ENCODE measurements at places on chromosomes 3 and 15. TPM values are rescaled to one million over a fixed set of nuclear protein-coding genes. Genes with fewer than 3 reads are reported as not detected.

The ALCAM gene
- total RNA-seq: 4.7 TPM

The HIGD2B gene
- not detected for total RNA-seq

The CPA3 gene
- 2.2 TPM for total RNA-seq

The MESP2 gene
- total RNA-seq: 0.40 TPM

GRCh38 chr3:81394651-81395524, 366.6 kb downstream of the GBE1 start:
- ATAC-seq: no peak

- ATAC-seq: no peak
Observed at GRCh38 chr3:179765396-179765795, 112.6 kb downstream of the USP13 start.

DNA sequence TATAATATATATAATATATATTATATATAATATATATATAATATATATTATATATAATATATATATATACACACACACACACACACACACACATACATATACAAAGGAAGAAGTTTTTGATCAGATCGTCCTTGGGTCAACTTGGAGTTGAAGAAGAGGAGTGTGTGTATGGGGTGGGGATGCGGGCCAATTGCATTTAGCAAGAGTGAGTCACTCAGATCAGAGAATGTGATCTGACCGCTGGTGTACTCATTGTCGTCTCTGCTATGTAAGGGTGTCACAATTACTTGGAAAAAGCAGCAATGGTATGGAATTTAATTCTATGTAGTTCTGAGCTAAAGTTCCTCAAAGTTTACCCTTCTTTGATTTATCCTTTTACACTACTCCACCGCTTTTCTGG, 4.6 kb upstream of the VGLL3 start:
- ATAC-seq: no peak

DNA sequence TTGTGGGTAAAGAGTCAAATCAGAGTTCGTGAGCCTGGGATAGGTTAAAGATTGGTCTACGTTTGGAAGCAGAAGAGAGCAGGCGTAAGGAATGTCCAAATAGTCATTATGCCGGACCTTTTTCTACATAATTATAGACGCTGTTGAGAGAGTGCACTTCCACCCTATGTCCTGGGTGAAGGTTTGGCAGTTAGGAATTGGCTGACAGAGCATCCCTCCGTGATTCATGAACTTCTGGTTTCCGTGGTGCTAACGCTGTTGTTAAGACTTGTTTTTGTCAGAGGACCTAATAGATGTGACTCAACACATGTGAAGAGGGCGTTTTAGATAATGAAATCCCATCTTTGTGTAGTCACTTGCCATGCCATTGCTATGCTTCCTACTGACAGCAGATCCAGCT, 1.1 kb downstream of the EAF1 start:
- ATAC-seq: peak; percentile 93

- ATAC-seq: no peak
Observed at GRCh38 chr3:22496641-22497040, 706.5 kb upstream of the UBE2E2 start.
